ENCODE measurements at places on chromosomes 4 and X.

- no peak for DNase-seq
Observed at GRCh38 chrX:151729056-151729725, 5.4 kb upstream of the CNGA2 start.

DNA sequence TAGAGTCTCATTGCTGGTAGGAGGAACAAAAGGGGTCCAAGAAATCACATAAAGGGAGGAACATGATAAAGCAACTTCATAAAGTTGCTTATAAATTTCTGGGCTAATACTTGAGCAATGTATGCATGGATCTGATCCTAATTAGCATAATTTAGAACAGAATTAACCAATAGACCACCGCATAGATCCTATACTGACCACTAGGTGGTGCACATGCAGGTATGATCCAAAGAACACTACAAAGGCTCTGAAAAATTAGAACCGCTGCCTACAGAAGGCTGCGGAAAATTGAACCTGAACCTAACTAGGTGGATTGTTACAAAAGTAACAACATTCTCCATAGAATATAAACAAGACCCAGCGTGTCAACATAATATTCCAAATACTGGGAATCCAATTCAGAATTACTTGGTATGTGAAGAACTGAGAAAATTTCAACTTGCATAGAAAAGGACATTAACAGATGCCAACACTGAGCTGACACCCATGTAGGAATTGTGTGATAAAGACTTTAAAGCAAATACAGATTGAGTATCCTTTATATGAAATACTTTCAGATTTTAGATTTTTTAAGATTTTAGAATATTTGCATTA is 23.3 kb downstream of the BRCC3 start:
- DNase-seq, result peak; percentile 46

DNA sequence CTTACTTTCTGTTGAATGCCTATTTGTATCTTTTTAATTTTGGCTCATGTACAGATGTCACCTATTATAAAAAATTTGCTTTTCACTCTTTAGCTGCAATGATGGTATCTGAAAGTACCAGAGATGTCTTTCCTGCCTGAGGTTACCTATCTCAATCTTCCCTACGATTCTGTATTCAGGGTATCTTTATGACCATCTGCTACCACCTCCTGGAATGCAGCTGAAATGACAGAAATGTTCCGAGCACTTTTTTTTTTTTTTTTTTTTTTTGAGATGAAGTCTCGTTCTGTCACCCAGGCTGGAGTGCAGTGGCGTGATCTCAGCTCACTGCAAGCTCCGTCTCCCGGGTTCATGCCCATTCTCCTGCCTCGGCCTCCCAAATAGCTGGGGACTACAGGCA is 136.4 kb downstream of the REPS2 start:
- peak; percentile 9 for DNase-seq

DNA sequence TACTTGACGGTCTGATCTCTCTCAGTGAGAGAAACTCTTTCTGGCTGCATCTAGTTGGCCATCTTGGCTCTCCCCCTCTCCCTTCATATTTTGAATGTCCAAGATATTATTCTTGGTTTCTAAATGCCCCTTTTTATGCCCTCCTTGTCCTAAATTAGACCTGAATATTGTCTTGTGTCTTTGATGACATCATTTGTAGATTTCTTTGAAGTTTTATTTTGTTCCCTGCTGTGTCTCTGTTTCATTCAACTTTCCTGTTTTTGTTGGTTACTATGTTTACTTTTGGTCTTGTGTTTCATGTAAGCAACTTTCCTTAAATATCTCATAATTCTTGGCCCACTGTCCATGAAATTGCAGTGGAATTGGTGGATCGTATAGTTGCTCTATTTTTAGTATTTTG is 46.1 kb upstream of the PASD1 start:
- DNase-seq, result no peak

DNA sequence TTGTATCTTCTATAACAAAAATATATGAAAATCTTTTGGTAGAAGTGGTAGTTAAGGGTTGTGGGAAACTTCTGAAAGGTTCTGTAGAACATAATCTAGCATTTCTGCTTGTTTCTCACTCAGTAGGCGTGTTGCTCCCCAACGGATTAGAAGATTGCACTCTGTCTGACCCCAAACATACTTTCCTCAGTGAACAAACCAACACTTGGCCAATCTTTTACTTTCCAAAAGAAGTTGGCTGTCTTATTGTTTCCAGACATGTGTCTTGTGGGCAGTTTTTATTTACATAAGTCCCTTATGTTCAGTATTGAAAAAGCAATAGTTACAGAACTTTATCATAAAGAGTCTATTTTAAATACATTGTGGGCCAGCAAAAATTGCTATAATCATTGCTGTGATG is 312.8 kb upstream of the EPHA5 start:
- DNase-seq, result no peak

GRCh38 chr4:84740057-84740456 is 157.1 kb downstream of the CDS1 start:
- DNase-seq, result no peak

DNA sequence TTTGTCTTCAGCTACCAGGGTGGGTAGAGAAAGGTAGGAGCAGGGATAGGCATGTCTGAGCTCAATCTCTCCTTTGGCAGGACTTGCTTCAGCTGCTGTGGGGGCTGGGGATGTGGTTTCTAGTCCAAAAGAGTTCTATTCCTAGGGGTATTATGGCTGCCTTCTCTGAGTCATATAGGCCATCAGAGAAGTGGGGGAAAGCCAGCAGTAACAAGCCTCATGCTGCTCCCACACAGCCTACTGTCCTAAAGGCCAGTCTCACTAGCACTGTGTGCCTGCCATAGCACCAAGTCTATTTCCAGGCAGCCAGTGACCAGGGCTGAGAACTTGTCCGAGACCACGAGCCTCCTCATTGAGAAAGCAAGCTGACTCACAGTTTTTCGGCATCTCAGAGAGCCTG is 270.6 kb downstream of the DCAF12L2 start:
- no peak for DNase-seq

GRCh38 chr4:154503598-154503997 is 12.0 kb upstream of the DCHS2 start:
- DNase-seq, result peak; percentile 38

DNA sequence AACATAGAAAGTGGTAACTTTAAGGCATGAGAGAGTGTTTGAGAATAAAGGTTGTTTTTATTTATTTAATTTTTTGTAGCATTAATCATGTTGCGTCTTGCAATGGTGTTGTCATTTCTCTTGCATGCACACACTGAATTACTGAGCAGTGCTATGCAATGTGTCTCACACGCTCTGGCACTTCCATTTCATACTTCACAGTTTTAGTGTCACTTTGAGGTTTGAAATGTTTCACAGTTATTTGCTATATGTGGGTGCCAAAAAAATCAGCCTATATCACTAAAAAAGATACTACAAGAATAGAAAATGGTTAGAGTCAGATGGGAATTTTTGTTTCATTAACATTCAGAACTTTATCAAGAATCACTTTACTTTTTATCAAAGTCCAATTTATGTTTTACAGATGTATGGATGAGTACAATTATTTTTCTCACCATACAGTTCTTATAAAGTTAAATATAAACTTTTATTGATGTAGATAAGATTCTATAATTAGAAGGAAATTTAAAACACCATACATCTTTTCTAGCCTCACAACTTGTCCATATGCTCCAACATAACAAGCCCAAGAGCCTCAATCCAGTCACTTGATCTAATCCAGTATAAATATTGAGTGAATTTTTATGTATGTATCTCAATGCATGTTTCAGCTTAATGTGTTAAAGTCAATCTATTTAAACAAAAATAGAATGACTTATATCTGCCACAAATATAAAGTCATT is 114.0 kb downstream of the IQCM start:
- no peak for DNase-seq

GRCh38 chr4:38386005-38386551 is 277.9 kb upstream of the KLF3 start:
- DNase-seq, result no peak

DNA sequence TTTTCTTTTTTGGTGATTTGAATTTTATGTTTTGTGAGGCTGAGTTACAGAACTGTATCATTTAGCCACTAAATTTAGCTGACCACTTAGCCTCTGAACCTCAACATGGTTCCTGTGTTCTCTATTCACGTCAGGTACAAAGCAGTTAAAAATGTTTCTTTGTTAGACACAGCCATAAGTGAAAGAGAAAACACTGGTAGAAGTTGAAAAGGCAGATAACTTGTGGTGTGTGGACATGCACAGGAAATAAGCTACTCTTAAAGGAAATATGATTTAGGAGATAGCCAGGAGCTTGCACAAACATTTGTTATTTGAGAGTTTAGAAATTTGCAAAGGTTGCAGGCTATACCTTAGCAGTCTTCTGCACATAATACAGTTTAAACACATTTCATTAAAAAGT is 171.0 kb upstream of the RPS6KA3 start:
- DNase-seq, result no peak

DNA sequence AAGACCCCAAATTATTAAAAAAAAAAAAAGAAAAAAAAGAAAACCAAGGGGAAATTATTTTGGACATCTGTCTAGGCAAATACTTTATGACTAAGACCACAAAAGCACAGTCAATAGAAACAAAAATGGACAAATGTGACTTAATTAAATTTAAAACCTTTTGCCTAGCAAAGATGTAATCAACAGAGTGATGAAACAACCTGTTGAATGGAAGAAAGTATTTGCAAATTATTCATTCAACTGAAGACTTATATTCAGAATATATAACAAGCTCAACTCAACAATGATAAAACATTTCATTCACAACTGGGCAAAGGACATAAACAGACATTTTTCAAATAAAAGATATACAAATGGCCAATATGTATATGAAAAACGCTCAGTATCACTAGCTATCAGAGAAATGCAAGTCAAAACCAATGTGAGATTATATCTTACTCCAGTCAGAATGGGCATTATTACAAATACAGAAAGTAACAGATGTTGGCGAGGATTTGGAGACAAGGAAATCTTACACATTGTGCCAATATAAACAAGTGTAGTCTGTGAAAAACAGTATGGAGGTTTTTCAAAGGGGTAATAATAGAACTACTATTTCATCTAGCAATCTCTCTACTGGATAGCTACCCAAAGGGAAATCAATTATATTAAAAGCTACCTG is 67.1 kb downstream of the FAAH2 start:
- no peak for DNase-seq

GRCh38 chr4:77023920-77024319 is 51.9 kb downstream of the CCNI start:
- no peak for DNase-seq

DNA sequence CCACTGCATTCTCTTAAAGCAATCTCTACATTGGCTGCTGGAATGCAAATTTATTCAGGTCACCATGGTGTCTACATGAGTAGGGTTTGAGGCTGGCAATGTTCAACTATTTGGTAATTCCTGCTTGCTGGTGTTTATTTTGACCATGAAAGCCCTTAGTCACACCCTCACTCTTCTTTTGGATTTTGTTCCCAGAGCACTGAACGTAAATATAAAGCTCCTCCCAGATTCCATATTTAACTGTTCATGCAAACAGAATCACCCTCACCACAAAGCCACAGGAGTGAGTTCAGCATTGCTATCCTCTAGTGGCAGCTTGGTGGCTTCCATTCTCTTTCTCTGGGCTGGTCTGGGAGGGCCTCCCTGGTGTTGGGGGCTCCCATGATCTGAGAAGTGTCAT is 82.8 kb downstream of the LNX1 start:
- DNase-seq, result no peak

GRCh38 chrX:13304052-13304451 is 15.8 kb downstream of the ATXN3L start:
- no peak for DNase-seq

- peak; percentile 11 for DNase-seq
Observed at GRCh38 chr4:110515676-110516075, 39.7 kb downstream of the ENPEP start.

- DNase-seq, result no peak
Observed at GRCh38 chr4:71120831-71121524, 127.5 kb downstream of the DCK start.

DNA sequence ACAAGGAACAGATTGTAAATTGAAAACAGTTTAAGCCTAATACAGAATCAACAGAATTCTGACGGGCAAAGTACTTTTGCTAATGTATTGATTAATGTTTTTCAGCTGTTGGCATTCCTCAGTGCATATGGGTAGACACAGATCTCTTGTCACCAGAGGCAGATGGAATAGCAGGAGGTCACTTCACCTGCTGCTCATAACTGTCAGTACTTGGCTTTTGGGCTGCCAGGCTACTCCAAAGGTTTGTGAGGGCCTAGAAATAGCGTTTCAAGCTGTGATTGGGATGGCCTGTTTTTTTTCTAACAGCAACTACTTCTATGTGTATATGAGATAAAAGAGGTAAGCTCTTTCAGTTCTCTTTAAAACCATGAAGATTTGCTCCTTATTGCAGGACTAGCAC is 307.5 kb upstream of the ANXA10 start:
- no peak for DNase-seq

DNA sequence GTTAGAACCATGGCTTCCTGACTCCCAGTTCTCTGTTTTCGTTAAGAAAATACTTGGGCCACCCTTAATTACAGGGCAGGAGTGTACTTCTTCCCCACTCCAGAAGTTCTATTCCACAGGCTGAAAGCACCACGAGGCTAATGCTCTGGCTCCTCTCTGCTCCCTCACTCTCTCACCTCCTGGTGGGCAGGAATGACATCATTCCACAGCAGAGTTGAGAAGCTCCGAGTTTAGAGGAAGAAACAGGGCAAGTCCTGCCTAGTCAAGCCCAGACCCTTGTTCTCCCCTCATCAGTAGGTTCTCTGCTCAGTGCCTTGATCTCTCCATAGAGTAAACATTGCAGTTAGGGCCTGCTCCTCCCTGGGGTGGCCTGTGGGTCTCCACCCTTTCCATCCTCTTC is 343.8 kb upstream of the CLNK start:
- no peak for DNase-seq

- DNase-seq, result no peak
Observed at GRCh38 chr4:167234316-167234881, at the start of gene SPOCK3. SPOCK3 (minus strand) TSS chr4:167234494.

GRCh38 chrX:101219116-101219863 is at the start of gene DRP2:
DRP2 (plus strand) TSS chrX:101219786; CDS start chrX:101231648, 11,862 bp downstream.
- no peak for DNase-seq

GRCh38 chr4:153095448-153096204 is 108.6 kb upstream of the TRIM2 start:
- DNase-seq, result no peak

DNA sequence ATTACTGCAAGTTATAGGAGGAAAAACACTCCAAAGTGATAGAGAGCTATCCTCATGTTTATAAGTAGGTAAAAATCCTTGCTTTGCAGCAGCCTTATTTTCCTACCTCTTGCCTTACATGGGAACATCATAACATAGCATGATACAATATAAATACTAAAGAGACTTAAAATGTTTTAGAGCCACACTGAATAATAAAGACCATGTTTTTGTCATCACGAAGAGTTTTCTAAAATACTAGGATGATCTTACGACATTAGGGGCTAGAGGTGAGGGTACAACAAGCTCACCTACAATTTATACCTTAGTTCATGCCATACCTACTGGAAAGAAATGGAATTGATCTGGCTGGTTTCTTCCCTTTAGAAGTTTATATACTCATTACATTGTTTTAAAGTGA is 184.8 kb downstream of the FBXW7 start:
- no peak for DNase-seq
